ENCODE measurements at places on chromosomes 2 and 18.

- DNase-seq = no peak
Observed at GRCh38 chr18:26545335-26546123, 2.8 kb downstream of the KCTD1 start.

GRCh38 chr18:40553029-40553428 lies 1402.0 kb upstream of the PIK3C3 start:
- DNase-seq = no peak

- no peak for DNase-seq
Observed at GRCh38 chr2:186546846-186547245, 43.0 kb upstream of the ITGAV start.

DNA sequence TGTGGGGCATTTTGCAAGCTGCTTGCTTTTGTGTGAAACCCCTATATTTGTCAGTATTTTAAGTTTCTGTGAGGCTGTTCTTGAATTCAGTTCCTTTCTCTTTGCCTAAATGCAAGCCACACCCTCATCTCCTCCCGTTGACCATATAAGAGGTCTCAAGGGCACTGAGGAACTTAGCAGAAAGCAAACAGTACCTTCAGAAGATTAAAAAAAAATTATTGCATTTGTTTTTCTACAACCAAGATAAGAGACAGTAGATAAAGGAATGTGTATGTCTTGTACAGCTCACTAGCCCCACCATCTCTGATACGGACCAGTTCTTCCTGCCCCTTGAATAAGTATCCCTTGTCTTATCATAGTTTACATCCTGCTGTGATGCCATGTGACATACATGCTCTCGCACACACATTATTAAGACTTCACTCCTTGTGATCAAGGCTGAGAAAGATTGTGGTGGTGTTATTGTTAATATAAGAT lies 64.2 kb downstream of the NPAS2 start:
- no peak for DNase-seq

- DNase-seq = no peak
Observed at GRCh38 chr2:210562091-210562490, 5.7 kb downstream of the CPS1 start.

DNA sequence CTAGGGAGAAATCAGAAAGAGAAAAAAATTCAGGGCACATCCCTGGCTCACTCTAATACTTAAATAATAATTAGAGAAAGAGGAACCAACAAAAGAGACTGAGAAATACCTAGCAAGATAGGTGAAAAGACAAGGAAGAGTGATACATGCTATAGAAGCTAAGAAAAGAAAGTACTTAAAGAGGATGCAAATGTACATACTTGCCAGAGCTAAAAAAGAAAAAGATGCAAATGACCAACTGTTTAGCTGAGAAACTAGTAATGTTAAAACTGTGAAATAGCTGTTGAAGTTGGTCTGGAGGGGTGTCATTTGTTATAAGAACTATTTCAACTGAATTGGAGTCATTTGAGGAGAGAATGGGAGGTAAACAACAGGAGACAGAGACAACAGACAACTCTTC lies 412.2 kb downstream of the SPAG16 start:
- no peak for DNase-seq

GRCh38 chr18:26003817-26004216 lies 86.6 kb downstream of the SS18 start:
- DNase-seq = no peak

DNA sequence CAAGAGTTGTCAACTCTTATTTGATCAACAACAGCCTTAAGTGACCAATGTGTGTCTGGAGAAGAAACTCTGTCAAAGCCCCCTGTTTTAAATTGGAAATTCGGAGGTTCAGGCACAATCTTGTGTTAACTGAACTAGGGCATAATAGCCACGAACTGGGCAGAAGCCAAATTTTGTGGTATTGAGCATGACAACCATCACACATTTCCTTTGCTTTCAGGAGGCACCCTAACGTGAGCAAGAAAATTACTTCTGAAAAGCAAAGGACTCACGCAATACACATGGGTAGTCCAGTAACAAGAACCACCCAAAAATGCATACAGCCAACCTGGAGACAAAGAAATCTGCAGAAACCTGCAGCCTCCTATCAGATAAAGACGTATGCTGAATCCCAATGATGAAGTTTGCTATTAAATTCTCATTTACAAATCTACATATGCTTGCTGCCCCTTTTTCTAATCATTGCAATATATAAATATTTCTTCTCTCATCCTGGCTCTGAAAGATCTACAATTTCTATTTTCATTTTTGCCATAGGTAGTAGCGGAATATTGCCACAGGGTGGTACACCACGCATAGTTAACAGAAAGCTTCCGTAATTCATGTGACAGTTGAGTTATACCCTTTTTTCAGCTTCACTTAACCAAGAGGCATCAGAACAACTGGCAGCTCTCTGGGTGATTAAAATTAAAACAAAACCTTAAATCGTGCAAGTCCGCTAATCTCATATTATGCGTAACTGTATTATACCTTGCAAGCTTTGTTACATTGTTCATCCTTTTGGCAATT lies 495.8 kb downstream of the NRXN1 start:
- peak; percentile 48 for DNase-seq

GRCh38 chr2:118584877-118585276 lies 262.6 kb downstream of the EN1 start:
- DNase-seq = no peak

GRCh38 chr2:20667531-20668401 lies 822 bp downstream of the GDF7 start:
- DNase-seq = no peak

- no peak for DNase-seq
Observed at GRCh38 chr18:42289526-42289925, 334.5 kb downstream of the PIK3C3 start.

DNA sequence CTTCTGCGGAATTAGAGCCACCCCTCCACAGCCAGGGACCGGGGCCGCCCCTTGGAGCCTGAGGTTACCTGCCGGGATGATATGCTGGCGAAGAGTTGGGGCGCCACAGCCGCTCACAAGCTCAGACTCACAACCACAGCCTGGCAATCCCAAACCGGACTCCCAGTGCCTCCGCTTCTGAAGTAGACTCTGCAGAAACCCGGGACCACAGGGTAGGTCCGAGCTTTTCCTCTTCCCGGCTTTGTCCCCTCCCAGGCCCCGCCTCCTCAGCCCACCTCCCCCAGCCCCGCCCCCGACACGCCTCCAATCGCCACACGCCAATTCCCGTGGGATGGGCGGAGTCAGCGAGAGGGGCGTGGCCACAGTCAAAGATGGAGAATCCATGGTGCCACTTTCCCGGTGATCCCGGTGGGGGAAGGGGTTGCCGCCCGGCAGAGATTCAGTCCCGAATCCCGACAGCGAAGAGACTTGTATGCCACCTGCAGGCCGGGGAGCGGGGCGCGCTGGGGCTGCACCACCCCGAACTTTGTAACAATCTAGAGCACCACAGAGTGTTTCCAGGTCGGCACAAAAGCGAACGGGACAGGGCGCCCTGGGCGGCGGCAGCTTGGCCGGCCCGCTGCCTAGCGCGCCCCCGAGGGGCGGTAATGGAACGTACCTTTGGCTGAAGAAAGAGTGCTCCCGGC lies at the start of gene IDH1:
TSS of gene IDH1 (minus strand) at position 201 of the 686 bp plus-strand sequence. CDS start 3,520 bp downstream, outside the sequence.
- peak; percentile 92 for DNase-seq

- no peak for DNase-seq
Observed at GRCh38 chr2:237438080-237438940, 24.3 kb upstream of the COL6A3 start.

DNA sequence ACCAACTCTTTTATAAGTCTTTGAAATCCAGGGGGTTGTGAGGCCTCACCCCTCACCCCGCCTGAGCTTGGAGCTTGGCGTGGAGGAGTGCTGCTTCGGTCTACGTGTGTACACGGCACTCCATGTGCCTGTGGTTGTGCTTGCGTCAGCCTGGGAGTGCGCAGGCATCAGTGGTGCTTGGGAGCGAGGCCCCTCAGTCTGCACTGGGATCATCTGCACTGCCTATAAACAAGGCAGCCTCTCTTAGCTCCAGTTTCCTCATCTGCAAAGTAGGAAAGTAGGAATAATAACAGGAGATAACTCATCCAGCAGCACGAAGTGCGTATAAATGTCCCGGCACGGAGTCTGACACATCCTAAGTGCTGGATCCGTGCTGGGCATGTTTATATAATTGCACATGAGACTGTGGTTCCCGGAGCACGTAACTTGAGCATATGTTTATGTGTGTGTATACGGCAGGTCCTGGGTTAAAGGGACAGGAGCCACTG lies 1.2 kb downstream of the GYPC start:
- no peak for DNase-seq

GRCh38 chr2:3302751-3303582 lies 74.7 kb downstream of the EIPR1 start:
- peak; percentile 30 for DNase-seq

DNA sequence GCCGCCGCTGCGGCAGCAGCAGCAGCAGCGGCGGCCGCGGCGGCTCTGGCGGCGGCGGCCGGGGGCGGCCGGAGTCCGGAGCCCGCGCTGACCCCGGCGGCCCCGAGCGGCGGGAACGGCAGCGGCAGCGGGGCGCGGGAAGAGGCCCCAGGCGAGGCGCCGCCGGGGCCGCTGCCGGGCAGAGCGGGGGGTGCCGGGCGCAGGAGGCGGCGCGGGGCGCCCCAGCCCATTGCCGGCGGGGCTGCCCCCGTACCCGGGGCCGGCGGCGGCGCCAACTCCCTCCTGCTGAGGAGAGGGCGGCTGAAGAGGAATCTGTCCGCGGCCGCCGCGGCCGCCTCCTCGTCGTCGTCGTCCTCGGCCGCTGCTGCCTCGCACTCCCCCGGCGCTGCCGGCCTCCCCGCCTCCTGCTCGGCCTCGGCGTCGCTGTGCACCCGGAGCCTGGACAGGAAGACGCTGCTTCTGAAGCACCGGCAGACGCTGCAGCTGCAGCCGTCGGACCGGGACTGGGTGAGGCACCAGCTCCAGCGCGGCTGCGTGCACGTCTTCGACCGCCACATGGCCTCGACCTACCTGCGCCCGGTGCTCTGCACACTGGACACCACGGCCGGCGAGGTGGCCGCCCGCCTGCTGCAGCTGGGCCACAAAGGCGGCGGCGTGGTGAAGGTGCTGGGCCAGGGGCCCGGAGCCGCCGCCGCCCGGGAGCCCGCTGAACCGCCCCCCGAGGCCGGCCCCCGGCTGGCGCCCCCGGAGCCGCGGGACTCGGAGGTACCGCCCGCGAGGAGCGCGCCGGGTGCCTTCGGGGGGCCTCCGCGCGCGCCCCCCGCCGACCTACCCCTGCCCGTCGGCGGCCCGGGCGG lies 646 bp downstream of the PHLPP1 start:
- DNase-seq = peak; percentile 18

DNA sequence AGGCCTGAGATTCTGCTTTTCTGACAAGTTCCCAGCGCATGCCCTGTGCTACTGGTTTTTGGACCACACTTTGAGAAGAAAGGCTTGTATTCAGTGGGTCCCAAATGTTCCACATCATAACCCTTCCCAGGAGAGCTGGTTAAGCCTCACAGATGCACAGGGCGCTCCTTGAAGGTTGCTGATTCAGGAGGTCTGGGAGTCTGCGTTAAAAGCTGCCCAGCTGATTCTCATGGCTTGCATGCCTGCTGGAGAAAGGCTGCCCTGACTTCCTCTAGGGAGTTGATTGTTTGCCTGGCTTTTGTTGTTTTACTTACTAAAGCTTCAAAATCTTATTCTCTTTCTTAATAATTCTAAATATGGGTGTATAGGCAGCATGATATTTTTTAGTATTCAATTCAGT lies 20.7 kb downstream of the CRYGD start:
- no peak for DNase-seq

GRCh38 chr18:7334973-7335568 lies 104.2 kb downstream of the LRRC30 start:
- no peak for DNase-seq

DNA sequence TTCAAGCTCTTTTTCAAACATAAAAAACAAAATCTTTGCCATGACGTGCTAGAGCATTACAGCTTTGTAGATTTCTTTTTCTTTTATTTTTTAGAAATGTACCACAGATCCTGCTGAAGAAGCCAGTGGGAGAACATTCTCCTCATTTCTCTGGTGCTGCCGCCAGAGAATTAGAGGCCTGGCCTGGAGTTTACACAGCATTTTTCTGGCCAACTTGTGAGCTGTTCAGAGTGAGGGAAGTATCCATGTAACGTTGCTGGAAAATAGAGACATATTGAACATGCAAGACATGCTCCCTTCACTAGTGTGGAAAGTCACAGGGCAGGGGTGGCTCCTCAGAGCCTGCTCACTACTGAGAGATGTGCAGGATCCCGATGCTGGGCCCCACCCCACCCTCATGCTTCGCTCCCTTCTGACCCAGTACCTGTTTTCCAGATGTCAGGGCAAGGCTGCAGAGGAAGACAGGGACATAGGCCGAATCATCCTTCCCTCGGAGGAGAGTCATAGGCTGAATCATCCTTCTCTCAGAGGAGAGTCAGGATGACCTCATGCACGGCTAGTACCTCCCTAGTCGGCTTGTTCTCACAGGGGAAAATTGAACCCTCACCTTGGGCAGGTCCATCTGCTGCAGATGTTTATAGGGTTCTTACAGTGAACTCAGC lies 298.5 kb downstream of the INSIG2 start:
- no peak for DNase-seq

- no peak for DNase-seq
Observed at GRCh38 chr2:128504246-128505149, 185.8 kb upstream of the HS6ST1 start.

- no peak for DNase-seq
Observed at GRCh38 chr2:151475071-151475470, 65.4 kb downstream of the RIF1 start.

GRCh38 chr2:79776461-79776860 lies 263.6 kb downstream of the CTNNA2 start:
- DNase-seq = no peak

DNA sequence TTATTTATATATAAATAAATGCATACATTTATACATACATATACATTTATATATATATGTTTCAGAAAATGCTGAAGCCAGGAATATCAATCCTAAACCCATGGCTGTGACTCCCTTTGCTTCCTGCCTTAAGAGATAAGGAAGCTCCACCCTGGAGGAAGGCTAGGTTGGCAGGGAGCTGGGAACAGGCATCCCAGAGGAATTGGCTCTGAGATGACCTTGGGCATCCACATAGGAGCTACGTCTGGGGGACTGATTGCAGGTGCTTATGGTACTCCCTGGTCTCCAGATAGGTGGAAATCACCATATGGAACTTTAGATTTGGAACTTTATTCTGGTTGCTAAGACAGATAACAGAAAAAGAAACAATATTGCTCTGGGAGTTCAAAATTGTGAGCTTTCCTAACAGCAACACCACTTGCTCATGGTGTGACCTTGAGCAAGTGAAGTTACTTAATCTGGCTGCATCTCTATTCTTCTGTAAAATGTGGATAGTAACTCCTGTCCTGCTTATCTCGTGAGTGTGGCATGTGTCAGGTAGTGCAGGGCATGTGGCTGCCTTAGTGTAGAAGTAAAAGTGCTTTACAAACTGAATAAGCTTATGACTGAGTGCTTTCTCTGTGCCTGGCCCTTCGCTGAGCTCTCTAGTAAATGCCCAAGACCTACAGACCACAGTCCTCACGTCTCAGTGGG lies 341.0 kb downstream of the MEIS1 start:
- no peak for DNase-seq

DNA sequence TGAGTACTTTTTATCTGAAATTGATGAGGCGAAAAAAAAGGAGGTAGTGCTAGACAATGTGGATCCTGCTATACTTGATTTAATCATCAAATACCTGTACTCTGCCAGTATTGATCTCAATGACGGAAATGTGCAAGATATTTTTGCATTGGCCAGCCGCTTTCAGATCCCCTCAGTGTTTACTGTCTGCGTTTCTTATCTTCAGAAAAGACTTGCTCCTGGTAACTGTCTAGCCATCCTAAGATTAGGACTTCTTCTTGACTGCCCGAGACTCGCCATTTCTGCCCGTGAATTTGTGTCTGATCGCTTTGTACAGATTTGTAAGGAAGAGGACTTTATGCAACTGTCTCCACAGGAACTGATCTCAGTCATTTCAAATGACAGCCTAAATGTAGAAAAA lies 453 bp downstream of the KLHL41 start:
- DNase-seq = no peak

- peak; percentile 63 for DNase-seq
Observed at GRCh38 chr2:15588329-15588919, 3.2 kb upstream of the DDX1 start.
